ENCODE measurements at places on chromosomes 11 and 22.

- DNase-seq, result no peak
Observed at GRCh38 chr11:71843858-71844257, 10.9 kb downstream of the DEFB108B start.

GRCh38 chr11:78213526-78214330, 25.0 kb downstream of the USP35 start:
- peak; percentile 58 for DNase-seq

DNA sequence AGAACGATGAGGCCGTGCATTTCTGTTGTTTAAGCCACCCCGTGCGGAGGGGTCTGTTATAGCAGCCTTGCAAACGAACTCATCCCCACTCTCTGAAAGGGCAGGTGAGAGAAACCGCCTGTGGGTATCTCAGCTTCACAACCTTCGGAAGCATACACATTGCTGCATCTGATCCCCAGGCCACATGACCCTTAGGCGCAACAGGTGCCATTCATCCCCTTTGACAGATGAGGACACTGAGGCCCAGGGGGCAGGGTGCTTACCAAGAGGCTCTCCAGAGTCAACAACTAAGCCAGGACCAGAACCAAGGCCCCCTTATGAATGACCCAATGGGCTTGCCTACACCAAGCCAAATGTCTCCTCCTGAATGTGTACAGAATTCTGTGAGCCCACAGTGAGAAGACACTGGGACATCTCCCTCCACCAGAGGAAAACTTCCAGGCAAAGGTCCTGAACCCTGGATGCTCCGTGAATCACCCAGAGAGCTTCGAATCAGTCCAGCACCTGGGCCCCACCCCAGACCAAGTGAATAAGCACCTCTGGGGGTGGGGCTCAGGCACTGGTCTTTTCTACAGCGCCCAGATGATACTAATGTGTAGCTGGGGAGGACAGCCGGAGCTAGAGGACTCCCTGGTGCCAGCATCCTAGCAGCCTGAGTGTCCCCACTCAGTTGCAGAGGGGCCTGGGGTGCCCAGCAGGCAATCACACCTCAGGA, 83.2 kb downstream of the BUD13 start:
- DNase-seq, result no peak

- DNase-seq, result peak; percentile 41
Observed at GRCh38 chr11:125433454-125434121, 62.5 kb downstream of the FEZ1 start.

- no peak for DNase-seq
Observed at GRCh38 chr22:17956630-17957029, 67.7 kb downstream of the MICAL3 start.

- no peak for DNase-seq
Observed at GRCh38 chr11:73493956-73494598, 103.8 kb downstream of the FAM168A start.

- DNase-seq, result no peak
Observed at GRCh38 chr22:29113319-29113718, 40.5 kb downstream of the KREMEN1 start.

GRCh38 chr22:18083406-18083805, 5.6 kb downstream of the PEX26 start:
- DNase-seq, result no peak

GRCh38 chr22:30694640-30695350, at the start of gene OSBP2:
OSBP2 (plus strand) TSS chr22:30694874; CDS start chr22:30694910, 36 bp downstream.
- peak; percentile 46 for DNase-seq

DNA sequence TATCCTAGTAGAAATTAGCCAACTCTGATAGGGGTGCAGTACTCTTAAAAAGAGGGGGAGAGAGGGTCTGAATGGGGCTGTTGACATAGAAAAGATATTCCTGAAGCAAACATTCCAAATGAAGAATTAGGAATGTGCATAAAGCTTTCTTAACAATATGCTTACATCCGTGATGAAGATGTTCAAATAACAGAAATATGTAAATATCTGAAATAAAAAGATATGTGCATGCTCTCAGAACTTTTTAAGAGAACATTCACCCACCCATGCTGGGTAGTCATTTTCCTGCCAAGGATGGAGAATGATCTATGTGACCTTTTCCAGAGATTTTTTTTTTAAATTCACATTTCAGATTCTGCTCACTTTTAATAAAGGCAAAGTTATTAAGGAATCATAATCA, 80.6 kb downstream of the GRIA4 start:
- DNase-seq, result no peak

- DNase-seq, result no peak
Observed at GRCh38 chr11:102119997-102120396, 9.8 kb downstream of the YAP1 start.

DNA sequence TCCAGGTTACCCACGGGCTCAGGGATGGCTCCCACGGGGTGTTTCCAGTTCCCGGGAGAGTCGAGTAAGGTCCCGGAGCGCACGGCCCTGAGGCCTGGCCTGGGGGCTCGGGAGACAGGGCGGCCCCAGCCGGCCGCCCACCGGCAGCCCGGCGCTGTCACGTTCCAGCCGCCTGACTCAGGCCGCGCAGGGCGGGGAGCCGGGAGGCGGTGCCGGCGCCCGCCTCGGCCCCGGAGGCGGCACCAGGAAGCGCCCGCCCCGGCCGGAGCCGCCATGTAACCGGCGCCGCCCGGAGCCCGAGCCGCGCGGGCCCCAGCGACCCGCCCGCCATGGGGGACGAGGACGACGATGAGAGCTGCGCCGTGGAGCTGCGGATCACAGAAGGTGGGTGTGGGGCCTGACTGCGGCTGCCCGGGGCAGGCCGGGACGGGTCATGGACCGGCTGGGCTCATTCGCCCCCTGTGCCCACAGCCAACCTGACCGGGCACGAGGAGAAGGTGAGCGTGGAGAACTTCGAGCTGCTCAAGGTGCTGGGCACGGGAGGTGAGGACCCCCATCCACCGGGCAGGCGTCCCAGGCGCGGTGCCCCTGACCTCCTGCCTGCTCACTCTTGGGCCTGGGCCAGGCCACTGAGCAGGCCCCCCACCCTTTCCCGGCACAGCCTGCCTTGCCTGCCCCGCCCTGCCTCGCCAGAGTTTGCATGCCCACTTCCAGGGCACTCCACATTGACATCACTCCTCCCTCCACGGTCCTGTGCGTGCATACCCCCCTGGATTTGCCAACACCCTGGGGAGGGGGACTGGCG, at the start of gene RPS6KA4:
Gene RPS6KA4 (plus strand): TSS at position 256 of the 805 bp plus-strand sequence. CDS start 74 bp downstream, at position 330.
- peak; percentile 42 for DNase-seq

- no peak for DNase-seq
Observed at GRCh38 chr11:86219311-86220193, 25.0 kb upstream of the EED start.

GRCh38 chr11:128290106-128290840, 297.1 kb downstream of the ETS1 start:
- peak; percentile 68 for DNase-seq

DNA sequence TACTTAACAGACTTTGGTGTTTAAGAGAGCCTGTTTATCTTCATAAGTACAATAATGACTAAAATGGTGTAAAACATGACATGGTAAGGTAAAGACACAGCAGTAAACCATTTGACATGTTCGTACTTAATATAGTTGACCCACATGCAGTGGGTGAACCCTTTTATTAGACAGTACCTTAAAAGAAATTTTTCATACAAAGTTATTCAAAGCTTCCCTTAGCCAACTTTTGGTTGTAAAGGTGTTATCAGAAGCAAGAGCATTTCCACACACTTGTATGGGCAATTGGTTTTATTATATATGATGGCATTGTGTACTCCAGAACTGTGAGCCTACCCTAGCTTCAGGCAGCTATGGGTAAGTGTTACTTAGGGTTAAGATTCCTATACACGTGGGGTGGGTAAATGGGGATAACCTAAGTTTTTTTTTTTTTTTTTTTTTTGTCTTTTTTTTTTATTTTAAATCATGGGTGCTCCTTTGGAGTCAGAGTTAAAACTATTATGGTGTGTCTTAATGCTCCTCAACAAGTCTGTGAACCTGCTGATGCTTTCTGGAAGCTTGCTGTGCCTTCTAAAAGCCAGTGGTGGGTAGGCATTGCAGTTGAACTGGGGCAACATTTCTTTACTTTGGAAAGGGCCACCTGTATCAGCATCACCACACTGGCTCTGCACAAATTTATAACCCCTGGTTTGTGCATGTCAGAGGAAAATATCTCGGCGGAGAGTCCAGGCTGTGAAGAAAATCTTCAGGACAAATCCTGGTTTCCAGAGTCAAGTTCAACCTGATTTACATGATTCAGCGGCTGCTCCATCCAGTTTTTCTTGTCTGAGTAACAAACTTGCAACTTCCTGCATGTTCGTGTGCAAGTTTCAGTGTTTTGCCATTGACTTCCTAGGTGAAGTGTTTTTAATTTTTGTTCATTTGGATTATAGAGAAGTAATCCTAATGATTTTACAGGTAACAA, 3.3 kb downstream of the PCF11 start:
- DNase-seq, result no peak

DNA sequence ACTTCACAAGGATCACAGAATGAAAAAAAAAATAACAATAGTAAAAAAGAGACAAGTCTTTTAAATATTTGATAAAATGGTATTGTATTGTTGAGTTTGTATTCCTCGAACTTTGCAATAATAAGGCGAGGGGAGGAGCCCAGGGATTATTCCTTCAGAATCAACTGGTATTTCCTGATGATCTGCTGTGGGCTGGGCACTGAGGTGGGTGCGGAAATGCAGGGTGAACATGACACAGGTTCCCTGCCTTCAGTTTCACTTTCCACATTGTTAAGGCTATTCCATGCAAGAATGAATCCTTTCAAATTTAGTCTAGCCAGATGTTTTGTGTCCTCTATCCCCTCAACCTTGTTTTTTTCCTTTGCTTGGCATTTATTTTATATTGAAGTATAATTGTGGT, 2.1 kb upstream of the EIF3M start:
- no peak for DNase-seq

- no peak for DNase-seq
Observed at GRCh38 chr22:23632178-23632577, at the start of gene DRICH1. DRICH1 (minus strand) TSS chr22:23632321; CDS start chr22:23632023, 298 bp downstream.

- DNase-seq, result no peak
Observed at GRCh38 chr11:10979529-10979928, 121.7 kb upstream of the ZBED5 start.

DNA sequence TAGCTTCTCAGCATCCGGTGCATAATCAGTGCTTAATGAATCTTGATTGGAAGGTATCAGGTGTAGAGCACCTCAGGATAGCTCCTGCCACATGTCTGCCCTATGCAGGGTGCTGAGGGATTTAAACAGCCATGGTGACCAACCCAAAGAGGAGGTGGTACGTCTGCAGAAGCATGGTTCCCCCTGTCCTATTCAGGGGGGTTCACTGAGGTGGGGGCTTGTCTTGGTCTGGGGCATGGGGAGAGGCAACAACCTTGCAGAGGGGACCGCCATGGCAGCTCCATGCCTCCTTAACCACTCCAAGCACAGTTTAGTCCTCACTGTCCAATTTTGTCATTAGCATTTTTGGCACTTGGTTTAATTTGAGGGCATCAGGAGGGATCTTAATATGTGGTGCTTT, 24.9 kb downstream of the UBE2L3 start:
- no peak for DNase-seq

DNA sequence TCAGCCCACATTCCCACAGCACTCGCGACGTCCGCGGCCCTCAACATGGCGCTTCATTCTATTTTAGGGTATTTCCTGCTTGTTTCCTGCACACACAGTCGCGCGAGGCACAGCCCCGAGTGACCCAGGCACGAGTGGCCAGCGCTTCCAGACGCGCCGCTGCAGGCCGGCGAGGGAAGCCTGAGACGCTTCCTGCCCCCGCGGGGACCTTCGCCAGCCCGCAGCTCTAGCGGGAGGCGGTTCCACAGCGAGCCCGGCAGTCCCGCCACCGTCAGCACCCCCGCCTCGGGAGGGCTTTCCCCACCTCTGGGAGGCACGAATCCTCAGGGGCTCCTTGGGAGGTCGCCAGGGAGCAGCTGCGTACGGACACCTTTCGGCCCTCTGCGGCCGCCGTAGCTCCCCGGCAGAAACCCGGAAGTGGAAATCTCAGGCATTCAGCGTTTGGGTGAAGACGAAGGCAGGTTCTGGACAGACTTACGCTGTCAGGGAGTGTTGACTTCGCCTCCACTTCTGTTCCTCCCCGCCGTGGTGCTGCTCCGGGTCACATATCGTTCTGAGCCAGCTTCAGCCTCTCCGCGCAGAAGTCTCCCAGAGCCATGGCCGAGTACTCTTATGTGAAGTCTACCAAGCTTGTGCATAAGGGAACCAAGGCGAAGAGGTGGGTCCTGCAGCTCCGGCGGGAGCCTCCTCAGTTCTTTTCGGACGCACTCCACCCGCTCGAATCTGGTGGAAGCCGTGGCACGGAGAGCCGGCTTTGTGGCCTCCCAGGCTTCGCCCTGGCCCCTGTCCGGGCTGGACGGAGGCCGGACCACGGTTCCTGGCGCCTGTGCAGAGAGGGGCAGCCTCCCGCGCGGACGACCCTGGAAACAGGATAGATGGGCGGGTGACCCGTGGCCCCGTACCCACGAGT, 2925.9 kb upstream of the OR11H1 start:
- no peak for DNase-seq

- no peak for DNase-seq
Observed at GRCh38 chr22:20867179-20868024, 8.6 kb downstream of the SNAP29 start.

- DNase-seq, result no peak
Observed at GRCh38 chr11:5242208-5242607, 7.4 kb downstream of the HBG1 start.

DNA sequence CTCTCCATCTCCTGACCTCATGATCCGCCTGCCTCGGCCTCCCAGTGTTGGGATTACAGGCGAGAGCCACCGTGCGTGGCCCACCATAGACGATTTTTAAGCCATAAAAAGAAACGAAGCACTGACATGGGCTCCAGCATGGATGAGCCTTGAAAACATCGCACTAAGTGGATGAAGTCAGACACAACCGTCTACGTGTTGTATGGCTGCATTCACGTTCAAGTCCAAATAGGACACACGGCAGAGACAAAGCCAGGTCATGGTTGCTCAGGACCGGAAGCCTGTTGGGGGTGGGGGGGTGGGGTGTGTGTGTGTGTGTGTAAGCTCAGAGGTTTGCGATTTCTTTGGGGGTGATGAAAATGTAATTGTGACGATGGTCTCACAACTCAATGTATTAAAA, 10.0 kb downstream of the RRP7A start:
- no peak for DNase-seq

- no peak for DNase-seq
Observed at GRCh38 chr11:123231256-123231655, 36.2 kb upstream of the CLMP start.

GRCh38 chr11:87356428-87356827, 318.7 kb downstream of the TMEM135 start:
- DNase-seq, result peak; percentile 64

DNA sequence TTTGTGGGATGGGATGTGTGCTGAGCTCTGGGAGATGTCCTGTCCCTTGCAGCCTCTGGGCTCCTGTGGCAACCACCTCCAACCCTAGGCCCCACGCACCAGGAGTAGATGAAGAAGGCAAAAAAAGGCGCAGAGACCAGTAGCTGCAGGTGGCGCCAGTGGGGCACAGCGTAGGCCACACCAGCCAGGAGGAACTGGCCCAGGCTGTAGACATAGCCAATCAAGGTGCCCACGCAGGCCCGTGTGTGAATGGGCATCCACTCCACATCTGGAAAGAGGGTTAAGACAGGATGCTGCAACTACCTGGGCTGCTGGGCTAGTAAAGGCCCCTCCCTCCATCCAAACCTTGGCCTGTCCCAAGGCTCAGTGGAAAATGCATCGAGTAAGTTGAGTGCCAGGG, 3.0 kb downstream of the SLC22A6 start:
- DNase-seq, result no peak

Measured in COR-L47 (cell line).